EL (cell line): ENCODE measurements at places on chromosomes 2 and 18.

DNA sequence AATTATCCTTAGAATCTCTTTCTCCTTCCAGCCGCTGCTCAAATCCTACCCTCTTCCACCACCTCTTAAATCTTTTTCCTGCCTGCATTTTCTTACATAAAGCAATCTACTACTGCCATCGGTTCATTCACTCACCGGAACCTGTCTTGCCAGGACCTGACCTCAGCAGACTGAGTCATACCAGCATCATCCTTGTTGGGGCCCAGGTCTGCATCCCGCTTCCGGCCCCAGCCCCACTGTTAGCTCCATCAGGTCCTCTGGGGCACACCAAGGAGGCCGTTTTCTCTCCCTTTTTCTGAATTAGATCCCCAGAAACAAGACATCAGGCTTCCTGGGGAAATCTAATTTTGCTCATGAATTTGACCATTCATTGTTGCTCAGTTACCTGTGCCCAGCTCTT, 42.7 kb upstream of the TGFA start:
- DNase-seq = peak; percentile 37

DNA sequence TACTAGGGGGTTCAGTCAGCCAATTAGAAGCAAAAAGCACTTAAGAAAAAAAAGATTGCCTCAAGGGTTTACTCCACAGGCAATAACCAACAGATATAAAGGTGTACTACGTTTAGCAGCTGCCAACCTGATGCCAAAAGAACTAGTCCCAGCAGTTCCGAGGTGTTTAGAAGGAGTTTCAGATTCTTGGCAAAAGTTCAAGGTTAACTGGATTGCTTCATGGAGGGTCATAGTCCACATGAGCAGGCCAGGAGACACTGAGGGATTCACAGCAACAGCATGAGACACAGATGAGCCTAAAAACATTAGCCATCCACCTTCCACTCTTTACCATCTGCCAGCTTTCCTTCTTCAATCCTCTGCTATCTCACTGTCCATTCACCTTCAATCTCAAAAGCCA, 4.9 kb upstream of the DNAH7 start:
- DNase-seq = no peak

DNA sequence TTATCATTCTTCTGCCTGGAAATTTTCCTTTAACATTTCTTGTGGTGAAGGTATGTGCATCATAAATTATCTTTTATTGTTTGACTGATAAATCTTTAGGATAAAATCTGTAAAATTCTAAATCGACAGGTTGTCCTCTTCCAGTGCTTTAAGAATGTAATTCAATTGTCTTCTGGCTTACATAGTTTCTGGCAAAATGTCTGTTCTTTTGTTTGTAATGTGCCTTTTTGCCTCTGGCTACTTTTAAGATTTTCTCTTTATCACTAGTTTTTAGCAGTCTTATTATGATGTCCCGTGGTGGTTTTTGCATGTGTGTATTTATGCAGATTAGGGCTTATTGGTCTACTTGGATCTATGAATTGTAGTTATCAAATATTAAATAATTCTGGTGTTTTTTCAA, 203.6 kb upstream of the COPS8 start:
- DNase-seq = no peak

- DNase-seq = peak; percentile 86
These were observed 4.9 kb downstream of the KLHL30 start for GRCh38 chr2:238143239-238143951.

DNA sequence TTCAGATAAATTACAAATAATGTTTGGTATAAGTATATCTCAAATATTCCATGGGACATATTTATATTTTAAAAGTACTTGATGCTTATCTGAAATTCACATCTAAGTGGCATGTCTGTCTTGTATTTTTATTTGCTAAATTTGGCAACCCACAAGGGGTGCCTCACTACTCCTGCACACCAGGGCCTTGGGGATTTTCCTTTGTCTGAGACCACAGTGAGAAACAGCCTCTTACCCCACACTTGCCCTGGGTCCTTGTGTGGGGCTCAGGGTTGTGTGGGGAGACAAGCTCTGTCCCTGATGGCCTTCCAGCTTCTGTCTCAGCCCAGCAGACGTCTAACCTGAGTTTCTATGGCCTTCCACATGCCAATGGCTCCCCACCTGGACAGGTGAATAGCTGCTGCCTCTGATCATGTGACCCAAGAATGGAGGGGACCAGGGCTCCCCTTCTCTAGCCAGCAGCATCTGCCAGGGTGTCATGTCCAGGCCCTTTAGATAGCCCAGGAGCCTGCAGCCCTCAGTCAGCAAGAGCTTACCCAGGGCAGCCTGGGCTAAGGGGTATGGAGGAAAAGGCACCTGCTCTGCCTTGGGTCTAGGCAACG, 49.5 kb upstream of the MRPL33 start:
- no peak for DNase-seq

DNA sequence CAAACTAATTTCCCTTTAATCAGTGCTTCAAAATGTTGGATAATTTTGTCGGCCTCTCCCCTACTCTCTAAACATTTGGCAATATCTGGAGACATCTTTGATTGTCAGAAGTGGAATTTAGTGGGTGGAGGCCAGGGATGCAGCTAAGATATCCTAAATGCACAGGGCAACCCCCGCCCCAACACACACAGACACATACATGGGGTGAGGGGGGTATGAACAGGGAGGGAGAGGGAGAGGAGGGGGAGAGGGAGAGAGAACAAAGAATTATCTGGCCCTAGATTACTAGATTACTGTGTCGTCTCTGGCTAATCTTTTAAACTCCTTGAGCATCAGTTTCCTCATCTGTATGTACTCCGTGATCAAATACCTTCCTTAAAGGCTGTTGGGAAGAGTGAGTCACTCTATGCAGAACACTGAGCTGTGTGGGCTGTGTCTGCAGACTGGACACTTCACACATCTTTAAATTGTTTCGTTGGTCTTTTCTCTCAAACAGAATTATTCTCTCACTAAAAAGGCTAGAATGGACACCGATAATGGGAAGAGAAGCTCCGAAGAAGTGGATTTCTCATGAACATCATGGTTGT, 2.9 kb downstream of the RNF149 start:
- peak; percentile 70 for DNase-seq

- no peak for DNase-seq
These were observed 132.1 kb upstream of the SETBP1 start for GRCh38 chr18:44548291-44549221.

DNA sequence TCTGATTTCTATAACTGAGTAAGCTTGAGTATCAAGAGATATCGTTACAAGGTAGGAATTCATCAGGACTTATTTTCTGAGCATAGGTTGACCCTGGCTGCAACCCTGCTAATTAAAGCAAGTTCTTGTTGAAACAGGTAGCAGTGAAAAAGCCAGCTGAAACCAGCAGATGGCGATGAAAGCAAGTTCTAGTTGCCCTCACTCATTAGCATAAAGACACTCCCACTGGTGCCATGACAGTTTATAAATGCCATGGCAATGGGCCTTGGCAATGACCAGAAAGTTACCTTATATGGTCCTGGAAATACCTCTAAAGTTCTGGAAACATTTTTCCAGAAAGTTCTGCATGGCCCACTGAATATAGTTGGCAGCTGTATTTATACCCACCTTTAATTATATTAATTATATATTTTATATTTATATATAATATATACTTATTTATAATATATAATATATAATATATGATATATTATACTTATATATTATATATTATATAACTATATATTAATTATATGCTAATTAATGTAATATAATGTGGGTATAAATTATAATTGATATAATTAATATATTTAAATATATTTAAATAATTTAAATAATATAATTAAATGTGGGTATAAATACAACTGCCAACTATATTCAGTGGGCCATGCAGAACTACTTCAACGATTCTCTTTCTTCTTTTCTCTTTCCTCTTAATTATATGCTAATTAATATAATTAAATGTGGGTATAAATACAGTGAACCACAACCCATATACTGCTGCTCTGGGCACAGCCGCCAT, 188.0 kb downstream of the CDH7 start:
- DNase-seq = no peak

GRCh38 chr2:10785260-10785659, 27.3 kb downstream of the PDIA6 start:
- no peak for DNase-seq

GRCh38 chr2:118838741-118839455, 8.6 kb downstream of the EN1 start:
- no peak for DNase-seq

- DNase-seq = no peak
These were observed 187.1 kb downstream of the GULP1 start for GRCh38 chr2:188478724-188479123.

- DNase-seq = no peak
These were observed 210.9 kb downstream of the GBX2 start for GRCh38 chr2:235957251-235957650.

GRCh38 chr2:160076241-160076640, 13.8 kb upstream of the PLA2R1 start:
- no peak for DNase-seq

DNA sequence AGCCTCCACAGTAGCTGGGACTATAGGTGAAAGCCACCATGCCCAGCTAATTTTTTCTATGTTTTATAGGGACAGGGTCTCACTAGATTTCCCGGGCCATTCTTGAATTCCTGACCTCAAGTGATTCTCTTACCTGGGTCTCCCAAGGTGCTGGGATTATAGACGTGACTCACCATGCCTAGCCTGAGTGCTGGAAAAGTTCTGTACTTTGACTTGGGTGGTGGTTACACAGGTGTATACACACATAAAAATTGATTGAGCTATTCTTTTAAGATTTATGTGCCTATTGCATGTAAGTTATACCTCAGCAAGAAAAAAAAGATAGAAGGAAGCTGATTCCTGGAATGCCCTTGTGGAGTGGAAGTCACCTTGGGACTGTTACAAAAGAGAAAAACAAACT, 34.8 kb upstream of the KCNF1 start:
- no peak for DNase-seq

GRCh38 chr2:13201924-13202323, 485.2 kb downstream of the TRIB2 start:
- DNase-seq = no peak

GRCh38 chr18:50825621-50826020, 5.8 kb upstream of the MRO start:
- no peak for DNase-seq

- DNase-seq = peak; percentile 42
These were observed 111.6 kb upstream of the CYP1B1 start for GRCh38 chr2:38187541-38188011.

GRCh38 chr2:51344886-51345285, 313.0 kb upstream of the NRXN1 start:
- no peak for DNase-seq

- DNase-seq = no peak
These were observed 78.1 kb upstream of the ZEB2 start for GRCh38 chr2:144597894-144598593.

DNA sequence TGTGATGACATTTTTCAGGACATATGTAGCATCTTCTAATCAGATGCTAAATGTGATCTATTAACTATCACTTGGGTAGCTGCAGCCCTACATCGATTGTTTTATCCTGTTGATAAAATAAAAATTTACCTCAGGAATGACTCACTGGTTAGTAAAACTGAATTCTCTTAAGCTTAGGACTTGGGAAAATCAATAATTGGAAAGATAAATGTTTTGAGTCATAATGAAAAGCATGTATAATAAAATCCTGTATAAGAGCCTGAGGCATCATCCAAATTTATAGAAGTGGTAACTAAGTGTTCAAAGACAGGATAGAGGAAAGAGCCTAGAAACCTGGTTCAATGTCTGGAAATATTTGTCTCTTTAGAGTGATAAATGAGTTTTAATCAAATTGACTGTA, 168.1 kb upstream of the VWC2L start:
- DNase-seq = no peak

DNA sequence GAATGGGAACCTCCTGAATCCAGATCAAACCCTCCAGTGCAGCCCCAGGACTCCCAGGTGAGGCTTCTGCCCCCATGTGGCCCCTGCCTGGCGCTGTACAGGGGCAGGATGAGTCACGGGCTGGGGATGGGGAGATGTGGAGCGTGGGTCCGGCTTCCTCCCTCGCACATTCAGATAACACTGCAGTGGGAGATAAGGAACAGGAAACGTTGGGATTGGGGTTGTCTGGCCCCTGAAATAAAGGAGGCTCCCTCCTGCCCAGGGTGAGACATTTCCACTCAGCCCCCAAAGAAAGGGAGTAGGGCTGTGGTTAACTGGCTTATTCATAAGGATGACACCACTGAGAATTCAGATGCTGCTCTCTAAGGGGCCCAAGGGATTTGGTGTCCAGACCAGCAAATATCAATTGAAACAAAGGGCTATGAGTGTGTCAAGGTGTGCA, 30.7 kb downstream of the IGFBP5 start:
- no peak for DNase-seq

GRCh38 chr2:158668001-158668765, 126.9 kb upstream of the DAPL1 start:
- DNase-seq = no peak

DNA sequence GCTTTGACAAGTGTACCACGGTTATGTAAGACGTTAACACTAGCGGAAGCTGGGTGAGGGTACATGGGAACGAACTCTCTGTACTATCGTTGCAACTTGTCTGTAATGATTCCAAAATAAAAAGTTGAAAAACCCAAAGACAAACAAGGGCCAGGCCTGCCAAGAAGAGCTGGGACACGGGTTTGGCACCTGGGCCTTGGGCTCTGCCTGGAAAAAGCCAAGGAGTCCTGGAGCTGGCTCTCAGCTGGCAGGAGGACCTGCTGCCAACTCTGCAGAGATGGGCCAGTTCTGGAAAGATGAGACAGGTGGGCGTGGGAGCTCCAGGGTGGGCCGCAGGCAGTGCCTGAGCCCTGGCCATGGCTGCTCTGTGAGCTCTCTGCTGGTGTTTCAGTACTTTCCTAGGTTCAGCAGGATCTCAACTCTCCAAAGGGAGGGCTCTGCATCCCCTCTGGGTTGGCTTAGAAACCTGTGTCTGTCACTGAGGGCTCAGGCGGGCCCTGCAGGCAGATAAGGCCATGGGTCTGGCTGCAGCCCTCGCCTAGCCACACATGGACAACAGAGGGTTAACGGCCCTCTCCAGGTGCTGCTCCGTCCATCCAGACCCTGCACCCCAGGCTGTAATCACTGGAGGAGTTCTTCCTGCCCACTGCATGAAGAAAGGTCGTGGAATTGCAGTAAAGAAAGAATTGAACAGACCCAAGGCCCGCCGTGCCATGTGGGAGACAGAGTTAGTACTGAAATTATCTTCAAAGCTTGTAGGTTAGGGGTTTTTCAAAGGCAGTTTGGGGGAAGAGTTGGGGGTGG, 89.9 kb downstream of the RHOB start:
- no peak for DNase-seq

- DNase-seq = no peak
These were observed 48.5 kb upstream of the ASPRV1 start for GRCh38 chr2:70009762-70010575.

GRCh38 chr2:144409241-144409640, 110.7 kb downstream of the ZEB2 start:
- DNase-seq = no peak

GRCh38 chr2:176503776-176504175, 234.5 kb downstream of the MTX2 start:
- DNase-seq = no peak

GRCh38 chr2:10844097-10844496, 31.5 kb upstream of the PDIA6 start:
- peak; percentile 60 for DNase-seq
